ENCODE measurements at places on chromosomes 5 and 9.

DNA sequence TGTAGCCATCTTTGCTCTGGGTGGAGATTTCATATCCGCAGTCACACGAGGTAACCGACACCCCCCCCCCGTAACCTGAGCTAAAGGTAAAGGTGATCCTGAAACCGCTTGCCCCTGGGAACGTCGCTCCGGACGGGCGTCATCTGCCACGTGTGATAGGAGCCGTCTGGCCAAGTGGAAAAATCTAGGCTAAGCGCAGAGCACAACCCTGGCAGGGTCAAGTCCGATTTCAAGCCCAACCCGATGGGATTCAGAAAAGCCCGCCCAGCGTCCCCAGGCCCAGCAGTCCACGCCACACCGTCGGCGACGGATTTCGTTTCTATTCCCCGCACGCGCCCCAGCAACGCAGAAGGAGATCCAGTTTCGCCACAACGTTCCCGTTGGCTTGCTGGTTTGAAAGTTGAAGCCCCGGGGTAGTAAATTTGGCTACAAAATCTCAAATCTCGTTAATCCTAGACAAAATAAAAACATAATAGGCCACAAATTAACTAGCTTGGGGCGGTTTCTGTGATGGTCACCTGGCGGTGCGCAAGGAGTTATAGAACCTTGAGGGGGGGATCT lies 32.4 kb upstream of the NFIB start:
- no peak for DNase-seq

- DNase-seq = no peak
These were observed 19.4 kb downstream of the TARS1 start for GRCh38 chr5:33460210-33460609.

- no peak for DNase-seq
These were observed 30.4 kb downstream of the NUDT12 start for GRCh38 chr5:103532086-103532734.

GRCh38 chr5:160118349-160119141 lies 705 bp downstream of the PWWP2A start:
- DNase-seq = peak; percentile 59

DNA sequence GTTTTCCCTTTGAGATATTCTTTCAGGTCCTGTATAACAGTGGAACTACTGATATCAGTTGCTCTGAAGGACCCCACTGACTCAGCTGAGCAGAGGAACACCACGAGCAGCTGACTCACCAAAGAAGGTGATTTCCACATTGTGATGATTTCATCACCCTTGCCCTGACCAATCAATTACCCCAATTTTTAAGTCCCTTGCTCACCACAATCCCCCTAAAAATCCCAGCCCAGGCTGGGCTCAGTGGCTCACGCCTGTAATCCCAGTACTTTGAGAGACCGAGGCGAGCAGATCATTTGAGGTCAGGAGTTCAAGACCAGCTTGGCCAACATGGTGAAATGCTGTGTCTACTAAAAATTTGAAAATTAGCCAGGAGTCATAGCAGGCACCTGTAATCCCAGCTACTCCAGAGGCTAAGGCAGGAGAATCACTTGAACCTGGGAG lies 125.3 kb upstream of the ABCA1 start:
- DNase-seq = no peak

DNA sequence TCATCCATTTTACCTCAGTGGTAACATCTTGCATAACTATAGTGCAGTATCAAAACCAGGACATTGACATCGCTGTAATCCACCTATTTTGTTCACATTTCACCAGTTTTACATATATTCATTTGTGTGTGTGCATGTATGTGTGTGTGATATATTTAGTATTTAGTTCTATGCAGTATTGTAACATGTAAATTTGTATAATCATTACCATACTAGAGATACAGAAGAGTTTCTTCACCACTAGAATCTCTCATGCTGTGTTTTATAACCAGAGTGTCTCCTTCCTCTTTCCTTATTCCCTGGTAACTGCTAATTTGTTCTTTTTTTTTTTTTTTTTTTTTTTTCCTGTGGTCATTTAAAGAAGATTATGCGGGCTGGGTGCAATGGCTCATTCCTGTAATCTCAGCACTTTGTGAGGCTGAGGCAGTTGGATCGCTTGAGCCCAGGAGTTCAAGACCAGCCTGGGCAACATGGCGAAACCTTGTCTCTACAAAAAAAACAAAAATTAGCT lies 11.0 kb downstream of the RASA1 start:
- DNase-seq = no peak

DNA sequence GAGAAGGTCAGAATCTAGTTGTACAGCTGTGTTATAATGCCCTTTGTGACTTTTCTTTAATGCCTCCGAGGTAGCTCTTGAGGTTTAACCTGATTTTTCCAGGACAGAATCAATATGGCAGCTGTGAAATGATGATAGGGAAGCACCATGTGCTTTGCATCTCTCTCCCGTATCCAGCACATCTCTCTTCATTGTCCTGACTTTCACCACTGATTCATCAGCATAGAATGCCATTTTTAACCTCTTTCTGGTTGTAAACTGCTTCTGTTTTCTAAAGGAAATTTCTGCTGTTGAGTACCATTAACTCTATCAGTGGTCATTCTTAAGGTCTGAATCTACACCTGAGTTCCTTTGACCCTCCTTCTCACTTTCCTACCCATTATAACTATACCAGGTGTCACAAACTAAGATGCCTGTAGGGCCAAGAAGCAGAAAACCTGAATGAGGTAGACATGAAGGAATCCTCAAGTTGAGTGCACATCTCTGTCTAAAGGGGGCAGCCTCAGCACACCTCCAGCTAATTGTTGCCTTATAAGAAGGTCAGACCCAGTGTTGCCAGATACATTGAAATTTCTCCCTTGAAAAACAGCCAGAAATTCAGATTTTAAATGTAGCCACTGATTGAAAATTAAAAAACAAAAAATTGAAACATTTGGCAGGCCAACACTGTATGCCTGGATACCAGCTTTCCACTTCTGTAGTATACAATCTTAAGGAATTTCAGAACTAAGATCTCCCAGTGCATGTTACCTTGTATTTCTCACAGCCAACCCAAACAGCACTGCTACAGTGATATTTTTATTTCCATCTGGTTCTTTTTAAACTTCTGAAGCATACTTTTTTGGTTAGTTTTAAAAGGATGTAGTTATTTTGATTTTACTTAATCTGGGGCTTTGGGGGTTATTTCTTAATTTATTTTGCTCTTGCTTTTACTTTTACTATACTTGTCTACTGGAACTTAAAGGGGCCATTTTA lies 35.8 kb upstream of the TLX3 start:
- DNase-seq = no peak

- no peak for DNase-seq
These were observed 86.9 kb upstream of the ALDH1B1 start for GRCh38 chr9:38305582-38305981.

DNA sequence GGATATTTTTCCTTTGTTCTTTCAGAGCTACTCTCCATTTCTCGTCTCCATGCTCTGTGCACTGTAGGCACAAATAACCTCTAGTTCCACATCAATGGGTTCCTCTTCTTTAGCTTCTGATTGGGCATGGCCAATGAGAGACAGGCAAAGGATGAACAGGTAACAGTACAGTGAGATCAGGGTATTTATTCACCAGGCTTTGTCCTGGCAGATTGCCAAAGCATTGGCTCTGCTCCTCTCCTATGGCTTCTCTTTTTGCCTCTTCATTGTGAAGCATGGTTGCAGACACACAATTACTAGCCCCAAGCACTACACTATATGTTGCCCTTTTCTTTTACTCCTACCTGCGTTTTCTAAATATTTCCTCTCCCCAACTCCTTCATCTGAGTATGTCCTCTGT lies 215.1 kb upstream of the ARRDC3 start:
- DNase-seq = no peak

GRCh38 chr5:10335711-10336470 lies 17.6 kb upstream of the MARCHF6 start:
- no peak for DNase-seq

GRCh38 chr9:91882627-91883026 lies 67.4 kb downstream of the ROR2 start:
- no peak for DNase-seq

DNA sequence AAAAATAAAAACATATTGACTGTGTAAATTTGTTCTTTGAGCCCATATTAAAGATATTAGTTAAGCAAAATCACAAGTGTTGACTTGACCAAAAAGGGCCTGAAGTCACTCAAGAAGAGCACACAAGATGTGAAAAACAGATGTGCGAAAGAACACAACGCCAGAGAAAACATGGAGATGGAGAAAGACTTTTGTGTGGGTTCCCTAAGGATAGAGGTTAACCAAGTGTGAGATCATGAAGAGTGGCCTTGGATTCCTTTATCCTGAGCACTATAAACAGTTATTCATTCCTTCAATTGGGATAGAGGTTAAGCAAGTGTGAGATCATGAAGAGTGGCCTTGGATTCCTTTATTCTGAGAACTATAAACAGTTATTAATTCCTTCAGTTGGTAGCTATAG lies 361.8 kb downstream of the CDH18 start:
- DNase-seq = no peak

- DNase-seq = no peak
These were observed 32.7 kb upstream of the TXNDC8 start for GRCh38 chr9:110370315-110370714.

GRCh38 chr5:146072595-146072994 lies 32.8 kb downstream of the PLAC8L1 start:
- no peak for DNase-seq

- DNase-seq = no peak
These were observed 155.6 kb downstream of the CRB2 start for GRCh38 chr9:123511326-123512277.

DNA sequence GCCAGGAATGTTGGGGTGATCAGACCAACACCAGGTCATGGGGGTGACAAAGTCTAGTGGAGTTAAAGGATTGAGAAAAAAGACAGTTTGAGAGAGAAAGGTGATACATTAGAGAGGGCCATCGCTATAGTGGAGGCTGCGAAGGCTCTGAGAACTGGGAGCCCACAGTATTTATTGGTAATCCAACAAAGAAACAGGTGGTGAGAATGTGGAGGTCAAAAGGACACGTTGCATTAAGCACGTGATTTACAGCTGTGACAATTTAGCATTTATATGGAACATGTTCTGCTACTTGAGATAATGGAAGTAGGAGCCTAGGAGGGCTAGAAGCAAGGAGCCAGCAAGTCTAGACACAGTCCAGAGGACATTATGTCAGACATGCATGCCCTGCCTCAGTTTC lies 2086.5 kb upstream of the C9orf72 start:
- DNase-seq = no peak

DNA sequence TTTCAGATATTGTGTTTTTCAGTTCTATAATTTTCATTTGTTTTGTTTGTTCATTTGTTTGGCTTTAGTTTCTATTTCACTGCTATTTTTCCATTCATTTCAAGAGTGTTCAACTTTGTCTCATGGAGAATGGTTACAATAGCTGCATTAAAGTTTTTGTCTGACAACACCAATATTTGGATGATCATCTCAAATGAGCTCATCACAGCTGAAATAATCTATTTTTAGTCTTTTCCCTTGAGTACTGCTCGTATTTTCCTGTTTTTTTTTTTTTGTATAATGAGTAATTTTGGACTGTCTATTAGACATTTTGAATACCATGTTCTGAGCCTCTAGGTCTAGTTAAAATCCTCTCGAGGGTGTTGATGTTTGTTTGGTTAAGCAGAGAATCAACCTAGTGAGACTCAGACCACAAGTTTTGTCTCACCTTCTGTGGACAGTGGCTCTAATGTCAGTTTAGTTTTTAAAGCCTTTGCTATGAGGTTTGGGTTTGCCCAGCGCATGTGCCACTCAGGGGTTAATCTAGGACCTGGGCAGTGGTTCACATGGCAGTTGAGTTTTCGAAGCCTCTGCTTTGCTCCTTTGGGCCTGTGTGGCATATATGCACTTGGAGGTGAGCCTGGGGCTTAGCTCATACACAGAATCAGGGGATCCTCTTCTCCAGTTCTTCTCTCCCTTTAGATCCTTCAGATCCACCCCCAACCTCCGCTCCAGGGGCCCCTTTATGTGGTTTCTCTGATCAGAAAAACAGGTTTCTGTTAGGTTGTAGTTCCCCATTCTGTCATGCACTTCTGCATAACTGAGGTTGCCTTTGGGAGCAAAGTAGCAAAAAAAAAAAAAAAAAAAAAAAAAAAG lies 79.8 kb downstream of the ARSB start:
- no peak for DNase-seq

- no peak for DNase-seq
These were observed 29.9 kb upstream of the MYOT start for GRCh38 chr5:137837491-137838394.

GRCh38 chr9:16315720-16316119 lies 554.8 kb downstream of the BNC2 start:
- no peak for DNase-seq

- DNase-seq = peak; percentile 60
These were observed 73.6 kb downstream of the FAM114A2 start for GRCh38 chr5:153964880-153965645.

DNA sequence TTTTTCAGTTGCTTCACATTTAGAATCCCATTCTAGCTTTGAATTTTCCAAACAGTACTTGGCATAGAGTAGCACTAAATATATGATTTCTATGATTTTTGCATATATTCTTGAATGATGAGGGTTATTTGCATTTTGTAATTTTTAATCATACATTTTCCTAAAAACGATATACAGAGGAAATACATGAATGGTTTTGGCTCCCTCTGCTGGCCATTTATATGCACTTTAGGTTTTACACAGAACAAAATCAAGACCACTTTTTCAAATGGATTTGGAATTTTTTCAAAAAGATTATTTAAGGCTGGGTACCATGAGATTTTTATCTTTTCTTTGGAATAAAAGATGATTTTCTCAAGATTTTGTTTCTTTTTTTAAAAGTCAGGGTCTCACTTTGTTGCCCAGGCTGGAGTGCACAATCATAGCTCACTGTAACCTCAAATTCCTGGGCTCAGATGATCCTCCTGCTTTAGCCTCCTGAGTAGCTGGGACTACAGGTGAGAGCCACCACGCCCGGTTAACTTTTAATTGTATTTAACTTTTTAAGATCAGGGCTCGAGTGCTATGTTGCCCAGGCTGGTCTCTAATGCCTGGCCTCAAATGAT lies 16.7 kb upstream of the COMMD10 start:
- no peak for DNase-seq

DNA sequence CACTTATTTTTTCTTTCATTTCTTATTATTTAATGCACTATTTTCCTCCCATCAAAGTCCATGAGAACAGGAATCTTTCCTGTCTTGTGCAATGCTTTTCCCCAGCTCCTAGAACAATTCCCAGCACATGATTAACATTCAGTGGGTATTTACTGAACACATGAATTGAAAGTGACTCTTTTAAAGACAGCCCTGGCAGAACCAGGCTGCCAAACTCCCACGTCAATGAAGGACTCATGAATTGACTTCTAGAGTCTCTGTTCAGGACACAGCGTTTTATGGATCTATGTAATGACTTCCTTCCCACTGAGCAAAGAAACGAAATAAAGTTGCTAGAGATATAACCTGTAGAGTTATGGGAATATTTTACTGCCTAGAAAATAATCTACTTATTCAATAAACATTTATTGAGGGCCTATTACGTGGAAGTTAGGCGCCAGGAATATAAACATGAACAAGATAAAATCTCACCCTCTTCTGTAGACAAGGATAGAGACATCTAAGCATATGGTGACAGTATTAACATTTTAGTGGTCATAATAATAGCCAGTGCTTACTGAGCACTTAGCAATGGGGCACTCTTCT lies 485.9 kb upstream of the KLF4 start:
- no peak for DNase-seq
